MCF 10A (cell line): ENCODE measurements at places on chromosomes 7 and 10.

DNA sequence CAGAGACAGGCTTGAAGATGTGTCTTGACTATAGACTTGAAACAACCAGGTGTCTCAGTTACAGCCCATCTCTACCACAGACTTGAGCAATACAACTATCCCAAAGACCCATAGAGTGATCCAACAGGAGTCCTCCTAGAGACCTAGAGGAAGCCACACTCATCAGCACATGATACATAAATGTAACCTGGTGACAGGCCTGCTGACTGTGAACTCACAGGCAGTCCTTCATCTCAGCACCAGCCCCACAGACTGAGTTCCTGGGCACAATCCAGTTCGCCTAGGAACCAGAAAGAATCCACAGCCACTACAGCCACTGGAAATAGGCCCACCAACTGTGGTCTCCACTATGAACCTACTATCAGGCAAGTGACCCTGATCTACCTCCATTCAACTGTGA lies 121.3 kb downstream of the MACC1 start:
- DNase-seq, result no peak

DNA sequence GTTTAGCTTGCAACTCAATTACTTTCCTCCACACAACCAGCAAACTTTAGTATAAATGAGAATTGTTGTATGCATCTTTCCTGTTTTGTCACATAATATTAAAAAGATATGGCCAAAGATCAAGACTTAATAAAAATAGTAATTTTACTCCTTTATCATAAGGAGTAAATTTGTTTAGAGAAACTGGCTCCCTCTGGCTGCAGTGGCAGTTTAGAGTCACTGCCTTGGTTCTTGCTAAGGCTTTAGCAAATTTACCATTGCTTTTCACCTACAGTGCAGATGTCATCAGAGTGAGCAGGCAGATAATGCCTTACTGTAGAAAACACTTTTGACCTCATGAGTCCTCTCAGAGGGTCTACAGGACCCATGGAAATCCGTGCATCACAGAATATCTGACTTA lies 2.6 kb downstream of the PRPF18 start:
- DNase-seq, result no peak

DNA sequence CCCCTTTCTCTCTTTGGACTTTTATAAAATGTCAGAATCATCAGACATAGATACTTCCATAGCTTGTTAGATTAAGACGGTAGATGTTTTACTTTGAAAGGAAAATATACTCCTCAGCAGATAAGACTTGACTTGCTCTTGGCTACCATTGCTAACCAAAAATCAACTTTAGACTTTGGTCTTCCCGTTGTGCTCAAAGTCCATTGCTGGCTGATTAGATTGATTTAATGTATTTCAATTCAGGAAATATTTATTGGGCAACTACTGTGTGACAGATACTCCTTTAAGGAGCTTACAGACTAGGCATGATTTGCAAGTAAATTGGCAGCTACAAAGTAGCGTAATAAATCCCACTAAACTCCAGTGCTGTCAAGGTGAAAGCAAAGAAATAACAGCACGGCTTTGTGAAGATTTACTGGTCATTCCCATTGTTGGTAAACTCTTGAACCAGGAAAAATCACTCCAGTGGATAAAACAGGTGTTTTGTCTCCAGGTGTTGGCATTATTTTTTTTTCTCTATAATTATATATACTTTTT lies 95.7 kb upstream of the ARMC3 start:
- no peak for DNase-seq

- DNase-seq, result peak; percentile 44
Measured at GRCh38 chr7:40697653-40698052, 562.8 kb downstream of the SUGCT start.

- no peak for DNase-seq
Measured at GRCh38 chr10:36555036-36555435, 570.4 kb upstream of the ANKRD30A start.

DNA sequence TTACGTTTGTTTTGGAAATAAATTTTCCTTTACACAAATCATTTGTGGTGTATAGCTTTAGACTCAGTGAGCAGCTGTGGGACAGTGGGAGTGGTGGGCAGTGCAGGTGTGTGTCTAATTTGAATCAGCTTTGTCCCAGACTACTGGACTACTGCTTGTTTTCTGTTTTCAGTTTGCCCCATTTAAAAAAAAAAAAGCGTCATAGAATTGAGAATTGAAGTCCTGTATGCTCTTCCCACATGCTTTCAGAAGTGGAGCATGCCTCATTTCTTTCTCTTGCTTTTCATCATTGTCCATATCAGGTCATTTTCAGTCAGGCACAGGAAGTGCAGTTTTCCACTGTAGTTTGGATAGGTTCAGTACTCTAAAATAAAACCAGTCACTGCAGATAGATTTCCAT lies 66.1 kb downstream of the SHH start:
- no peak for DNase-seq

- no peak for DNase-seq
Measured at GRCh38 chr10:11189582-11190376, 172.1 kb downstream of the CELF2 start.

DNA sequence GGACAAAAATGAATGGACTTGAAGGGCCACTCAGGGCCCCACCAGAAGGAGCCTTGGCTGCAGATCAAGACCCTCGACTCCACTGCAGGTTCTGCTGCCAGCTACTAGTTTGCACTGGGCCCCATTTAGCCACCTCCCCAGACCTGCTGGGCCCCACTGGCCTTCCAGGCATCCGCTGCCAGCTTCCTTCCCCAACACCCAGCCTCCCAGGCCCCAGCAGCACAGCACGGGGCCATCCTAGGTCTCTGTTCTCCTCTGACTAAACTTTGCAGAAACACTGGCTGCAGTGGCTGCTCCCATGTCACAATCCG lies 277.4 kb upstream of the KLF14 start:
- DNase-seq, result no peak

- DNase-seq, result no peak
Measured at GRCh38 chr7:83178796-83179195, 16.1 kb upstream of the PCLO start.

DNA sequence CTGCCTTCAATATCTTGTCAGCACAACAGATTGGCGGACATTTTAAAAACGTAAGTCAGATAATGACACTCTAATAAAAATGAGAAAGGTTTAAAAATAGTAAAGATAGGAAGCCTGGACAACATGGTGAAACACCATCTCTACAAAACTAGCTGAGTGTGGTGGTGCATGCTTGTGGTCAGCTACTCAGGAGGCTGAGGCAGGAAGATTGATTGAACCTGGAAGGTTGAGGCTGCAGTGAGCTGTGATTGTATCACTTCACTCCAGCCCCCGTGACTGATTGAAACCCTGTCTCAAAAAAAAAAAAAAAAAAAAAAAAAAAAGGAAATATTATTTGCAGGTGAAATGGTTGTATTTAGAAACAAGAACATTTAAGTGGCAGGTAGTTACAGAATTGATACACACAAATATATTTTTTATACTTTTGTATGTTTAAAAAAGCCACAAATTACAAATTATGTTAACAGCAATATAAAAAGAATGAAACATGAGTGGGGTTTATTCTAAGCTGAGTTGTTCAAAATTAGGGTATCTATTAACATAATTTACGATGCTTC lies 141.9 kb downstream of the ADK start:
- peak; percentile 51 for DNase-seq

- DNase-seq, result no peak
Measured at GRCh38 chr10:34177445-34177844, 637.7 kb downstream of the PARD3 start.

DNA sequence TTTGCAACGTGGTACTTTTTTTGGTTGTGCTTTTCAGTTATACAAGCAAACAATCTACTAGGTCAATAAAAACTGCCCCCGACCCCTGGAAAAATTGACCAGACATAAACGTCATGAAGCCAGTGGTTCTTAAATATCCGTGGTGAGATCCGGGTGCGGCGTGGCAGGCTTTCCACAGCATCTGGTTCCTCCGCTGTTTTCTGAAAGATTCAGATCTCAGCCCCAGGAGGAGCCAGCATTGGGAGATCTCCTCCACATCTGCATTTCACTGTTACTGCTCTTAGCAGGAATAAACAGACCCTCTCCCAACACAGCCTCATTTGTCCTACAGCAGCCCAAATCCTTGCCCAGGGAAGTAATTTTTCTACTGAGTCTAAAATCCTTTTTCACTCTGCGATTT lies 664.3 kb upstream of the FOXK1 start:
- DNase-seq, result no peak

DNA sequence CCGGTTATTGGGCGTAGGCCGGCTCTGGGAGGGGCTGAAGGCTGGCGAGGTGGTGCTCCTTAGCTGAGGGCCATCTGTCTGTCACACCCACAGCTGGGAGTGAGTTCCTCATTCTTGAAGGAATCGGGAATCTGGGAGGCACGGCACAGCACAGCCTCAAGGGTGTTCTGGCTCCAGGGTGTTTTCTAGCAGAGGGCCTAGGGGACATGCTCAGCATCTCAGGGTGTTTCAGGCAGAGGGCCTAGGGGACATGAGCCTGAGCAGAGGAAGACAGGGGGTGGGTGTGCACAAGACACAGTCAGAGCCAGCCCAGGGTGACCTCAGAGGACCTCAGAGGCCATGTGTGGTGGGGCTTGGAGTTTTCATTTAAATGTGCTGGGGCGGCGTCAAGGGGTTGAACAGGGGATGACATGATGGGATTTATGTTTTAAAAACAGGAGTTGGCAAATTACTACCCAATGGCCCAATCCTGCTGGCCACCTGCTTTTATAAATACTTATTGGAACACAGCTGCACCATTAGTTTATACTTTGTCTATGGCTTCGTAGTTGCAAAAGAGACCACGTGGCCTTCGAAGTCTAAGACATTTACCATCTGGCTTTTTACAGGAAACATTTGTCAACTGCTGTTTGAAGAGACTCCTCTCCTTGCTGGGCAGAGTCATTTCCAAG lies 121.6 kb downstream of the PRKAG2 start:
- no peak for DNase-seq

GRCh38 chr10:6396652-6397051 lies 183.4 kb downstream of the PRKCQ start:
- peak; percentile 92 for DNase-seq

DNA sequence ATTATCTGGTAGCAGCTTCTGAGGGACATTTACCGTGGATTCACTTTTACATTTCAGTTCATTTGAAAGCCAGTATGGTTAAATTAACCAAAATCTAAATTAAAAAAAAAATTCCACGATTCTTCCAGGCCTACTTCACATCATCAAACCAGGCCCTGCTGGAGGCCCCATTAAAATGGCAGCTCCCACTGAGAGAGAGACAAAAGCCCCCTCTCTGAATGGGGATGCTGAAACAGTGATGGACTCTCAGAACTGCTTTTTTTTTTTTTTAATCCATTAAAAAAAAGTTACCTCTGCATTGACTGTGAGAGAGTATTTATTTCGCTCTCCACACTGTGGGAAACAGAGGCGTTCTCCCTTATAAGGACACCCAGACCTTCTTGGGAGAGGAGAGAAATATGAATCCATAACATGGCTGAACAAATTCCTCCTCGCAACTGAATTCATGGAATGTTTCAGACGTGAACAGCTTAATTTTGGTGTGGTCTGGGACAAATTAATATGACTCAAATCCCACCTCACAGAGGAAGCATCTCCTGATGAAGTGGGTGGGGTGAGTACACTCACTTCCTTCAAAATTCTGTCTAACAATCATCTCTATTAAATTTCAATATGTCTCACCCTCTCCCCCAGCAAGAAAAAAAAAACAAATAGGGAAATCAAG lies 73.5 kb downstream of the SAMD9 start:
- DNase-seq, result no peak

- DNase-seq, result no peak
Measured at GRCh38 chr10:28981007-28981406, 303.7 kb downstream of the BAMBI start.

- peak; percentile 15 for DNase-seq
Measured at GRCh38 chr10:111874576-111874975, 309.0 kb downstream of the GPAM start.

GRCh38 chr7:80054356-80054755 lies 80.3 kb upstream of the GNAI1 start:
- peak; percentile 42 for DNase-seq

DNA sequence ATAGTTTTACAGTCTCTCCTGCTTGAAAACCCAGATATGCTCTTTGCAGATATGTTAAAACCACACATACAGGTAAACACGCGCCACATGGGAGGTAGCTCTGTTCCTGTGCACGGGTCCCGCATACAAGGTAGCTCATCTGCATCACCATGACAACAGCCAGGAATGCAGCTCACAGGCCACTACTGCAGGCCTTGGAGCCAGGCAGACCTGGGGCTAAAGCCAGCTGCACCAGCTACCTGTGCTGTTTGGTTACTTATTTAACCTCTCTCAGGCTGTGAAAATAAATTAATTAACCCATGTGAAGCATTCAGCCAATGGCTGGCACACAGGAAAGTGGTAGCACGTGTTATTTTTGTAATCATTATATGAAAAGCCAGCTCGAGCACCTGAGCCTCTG lies 428.3 kb downstream of the TNS3 start:
- no peak for DNase-seq

DNA sequence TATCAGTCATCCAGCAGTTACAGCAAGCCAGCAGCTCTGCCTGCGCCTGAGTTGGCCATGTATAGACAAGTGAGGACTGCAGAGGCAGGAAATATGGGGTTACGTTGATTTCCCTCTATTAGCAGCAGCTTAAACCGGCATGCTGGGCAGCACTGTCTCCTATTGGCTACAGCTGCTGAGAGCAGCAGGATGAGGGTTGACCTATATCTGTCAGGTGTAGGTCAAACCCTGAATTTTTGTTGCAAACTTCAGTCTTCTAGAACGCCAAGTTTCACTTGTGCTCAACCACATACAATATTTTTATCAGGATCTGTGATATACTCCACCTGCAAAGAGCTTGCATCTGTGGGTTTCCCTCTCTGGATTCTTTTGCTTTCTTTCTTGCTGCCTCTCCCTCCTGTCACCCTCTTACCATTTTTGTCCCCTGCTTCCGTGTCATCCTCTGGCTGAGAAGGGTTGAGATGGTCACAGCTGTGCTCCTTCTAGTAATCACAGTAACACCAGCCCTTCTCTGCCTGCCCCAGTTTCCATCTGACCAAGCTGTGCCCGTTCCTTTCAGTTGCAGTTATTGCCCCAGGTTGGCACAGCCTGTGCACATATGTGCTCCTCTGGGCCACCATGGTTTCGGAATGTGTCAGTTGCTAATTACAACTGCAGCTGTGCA lies 23.8 kb upstream of the GLCCI1 start:
- DNase-seq, result no peak

DNA sequence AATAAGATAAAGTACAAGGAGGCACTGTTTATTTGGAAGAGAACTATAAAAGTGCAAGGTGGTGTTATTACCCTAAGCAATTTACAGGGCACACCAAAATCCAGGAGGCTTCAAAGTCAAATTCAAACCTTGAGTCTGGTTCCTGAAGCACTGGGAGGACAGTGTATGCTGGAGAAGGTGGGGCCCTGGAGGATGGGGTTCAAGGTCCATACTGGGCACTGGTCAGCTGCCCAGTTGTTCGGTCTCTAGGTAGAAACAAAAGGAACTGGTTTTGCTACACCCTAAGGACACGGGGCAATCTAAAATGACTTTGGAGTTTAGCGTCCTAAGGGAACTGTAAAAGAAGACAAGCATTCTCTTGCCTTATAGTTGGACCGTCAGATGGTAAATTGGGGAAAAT lies 78.4 kb upstream of the ELMO1 start:
- DNase-seq, result no peak

- peak; percentile 93 for DNase-seq
Measured at GRCh38 chr7:106717955-106718871, 57.3 kb upstream of the CCDC71L start.

GRCh38 chr7:131956864-131957263 lies 400.4 kb upstream of the PODXL start:
- no peak for DNase-seq
